Right renal cortex interstitium (tissue), 3 donors: ENCODE measurements at places on chromosomes 5 and 9. TPM values are rescaled to one million over a fixed set of nuclear protein-coding genes. Genes with fewer than 3 reads are reported as not detected.

DNA sequence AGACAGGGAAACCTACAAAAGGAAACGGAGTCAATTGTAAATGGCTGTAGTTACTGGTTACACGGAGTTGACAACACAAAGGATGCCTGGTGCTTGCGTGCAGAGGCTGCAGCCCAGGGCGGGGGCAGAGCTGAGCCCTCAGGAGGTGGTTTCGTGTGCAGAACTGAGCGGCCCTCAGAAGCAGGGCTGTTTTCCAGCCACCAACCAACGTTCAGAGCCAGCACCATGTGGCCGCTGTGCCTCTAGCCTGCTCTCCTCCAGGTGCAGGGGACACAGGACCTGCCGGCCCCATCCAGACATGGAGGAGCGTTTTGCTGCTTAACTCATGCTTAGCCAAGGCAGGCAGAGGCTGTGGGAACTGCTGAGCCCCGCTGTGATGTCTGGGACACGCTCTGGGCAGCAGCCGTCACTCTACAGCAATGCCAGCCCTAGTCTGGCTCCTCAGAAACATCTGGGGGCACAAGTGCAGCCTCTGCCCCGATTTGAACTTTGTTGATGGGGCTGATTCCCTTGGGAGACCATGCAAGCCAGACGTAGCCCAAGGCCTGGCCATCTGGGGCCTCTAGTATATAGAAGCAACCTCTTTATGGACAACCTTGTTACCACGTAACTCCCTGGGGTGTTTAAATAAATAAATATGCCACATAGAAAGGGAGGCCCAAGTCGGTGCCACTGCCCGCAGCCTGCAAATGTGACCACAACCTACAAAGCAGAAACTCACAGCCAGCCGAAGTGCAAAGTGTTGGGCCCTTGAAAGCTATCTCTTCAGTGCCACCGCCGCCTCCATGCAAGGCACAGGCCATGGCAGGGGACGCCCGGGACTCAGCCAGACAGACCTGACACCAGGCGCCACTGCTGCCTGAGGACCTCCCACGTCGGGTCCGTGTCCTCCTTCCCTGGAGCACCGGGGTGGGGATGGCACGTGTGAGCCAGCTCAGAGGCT lies 42.1 kb downstream of the NKD2 start:
- DNase-seq, result no peak

DNA sequence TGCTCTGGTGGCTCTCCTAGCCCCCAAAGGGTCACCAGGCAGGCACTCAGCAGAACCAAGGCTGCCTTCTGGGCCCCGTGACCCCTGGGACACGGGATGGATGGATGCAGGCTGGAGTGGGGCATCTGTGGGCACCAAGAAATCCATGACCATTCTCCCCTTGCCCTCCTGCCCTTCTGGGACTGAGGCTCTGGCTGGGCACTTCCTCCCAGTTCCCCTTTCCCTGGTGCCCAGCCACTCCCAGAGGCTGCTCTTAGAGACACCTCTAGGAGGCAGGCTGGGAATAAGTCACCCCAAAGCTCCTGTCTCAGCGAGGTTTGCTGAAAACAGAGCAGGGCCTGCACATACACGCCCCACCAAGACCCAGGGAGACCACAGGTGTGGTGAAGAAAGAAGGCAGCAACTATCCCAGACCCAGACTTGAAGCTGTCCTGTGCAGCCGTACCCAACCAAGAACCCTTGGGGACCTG lies 943 bp downstream of the STING1 start:
- no peak for DNase-seq

DNA sequence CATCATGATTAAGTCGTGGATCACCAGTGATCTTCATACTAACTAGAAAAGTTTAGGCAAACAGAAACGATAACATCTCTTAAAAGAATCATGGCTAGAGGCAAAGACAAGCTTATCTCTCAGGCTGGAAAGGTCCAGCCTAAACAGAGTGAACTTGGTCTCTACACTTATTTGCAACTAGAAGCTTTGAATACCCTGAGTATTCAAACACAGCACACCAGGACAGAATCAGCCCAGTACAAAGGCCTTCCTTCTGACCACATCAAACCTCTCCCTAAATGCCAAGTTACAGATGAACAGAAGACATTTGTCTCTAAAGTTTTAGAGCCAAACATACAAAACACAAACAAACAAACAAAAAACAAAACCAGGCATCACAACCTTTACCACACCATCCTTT lies 57.2 kb downstream of the ELAVL2 start:
- DNase-seq, result no peak

- no peak for DNase-seq
These were observed 267.3 kb downstream of the MLLT3 start for GRCh38 chr9:20355022-20355421.

DNA sequence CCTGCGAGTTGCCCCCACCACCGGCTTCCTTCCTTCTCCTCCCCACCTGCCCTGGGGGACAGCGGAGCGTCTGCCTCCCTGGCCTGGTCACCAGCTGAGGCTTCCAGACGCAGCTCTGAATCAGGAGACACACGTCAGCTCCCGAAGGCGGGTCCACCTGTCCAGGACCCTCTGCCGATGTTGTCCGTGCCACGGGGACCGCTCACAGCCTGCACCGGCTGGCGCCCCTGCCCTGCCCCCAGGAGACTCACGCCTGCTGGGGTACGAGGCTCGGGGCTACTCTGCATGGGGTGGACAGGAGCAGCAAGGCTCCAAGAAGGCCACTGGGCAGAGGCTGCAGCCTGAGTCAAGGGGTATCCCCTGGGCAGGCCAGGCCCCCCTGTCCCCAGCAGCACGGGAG lies 1.9 kb upstream of the CCDC187 start:
- no peak for DNase-seq

DNA sequence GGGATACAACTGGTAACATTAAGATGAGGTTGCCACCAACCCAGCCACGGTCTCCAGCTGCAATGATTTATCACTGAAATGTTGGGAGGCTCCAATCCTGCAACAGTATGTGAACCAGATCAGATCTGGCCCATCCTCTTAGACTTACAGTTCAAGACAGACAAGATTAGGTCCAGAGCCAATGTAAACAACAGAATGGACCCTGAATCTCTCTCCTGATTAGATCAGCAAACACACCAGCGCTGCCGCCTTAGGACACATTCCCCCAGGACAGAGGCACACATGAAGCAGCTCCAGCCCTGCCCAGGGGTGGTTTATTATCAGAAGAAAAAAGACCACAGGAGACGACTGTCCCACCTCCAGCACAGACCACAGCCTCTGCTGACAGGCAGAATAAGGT lies 82.1 kb downstream of the SLIT3 start:
- DNase-seq, result no peak

- DNase-seq, result no peak
These were observed 25.9 kb upstream of the SUB1 start for GRCh38 chr5:32559411-32559810.

- DNase-seq, result no peak
These were observed 275.9 kb upstream of the ZNF462 start for GRCh38 chr9:106587042-106587441.

GRCh38 chr5:26579712-26580111 lies 458.7 kb downstream of the CDH9 start:
- DNase-seq, result no peak

- DNase-seq, result no peak
These were observed 53.3 kb downstream of the FOXD1 start for GRCh38 chr5:73395256-73395655.

- no peak for DNase-seq
These were observed 114.9 kb upstream of the PRLR start for GRCh38 chr5:35345222-35345621.

DNA sequence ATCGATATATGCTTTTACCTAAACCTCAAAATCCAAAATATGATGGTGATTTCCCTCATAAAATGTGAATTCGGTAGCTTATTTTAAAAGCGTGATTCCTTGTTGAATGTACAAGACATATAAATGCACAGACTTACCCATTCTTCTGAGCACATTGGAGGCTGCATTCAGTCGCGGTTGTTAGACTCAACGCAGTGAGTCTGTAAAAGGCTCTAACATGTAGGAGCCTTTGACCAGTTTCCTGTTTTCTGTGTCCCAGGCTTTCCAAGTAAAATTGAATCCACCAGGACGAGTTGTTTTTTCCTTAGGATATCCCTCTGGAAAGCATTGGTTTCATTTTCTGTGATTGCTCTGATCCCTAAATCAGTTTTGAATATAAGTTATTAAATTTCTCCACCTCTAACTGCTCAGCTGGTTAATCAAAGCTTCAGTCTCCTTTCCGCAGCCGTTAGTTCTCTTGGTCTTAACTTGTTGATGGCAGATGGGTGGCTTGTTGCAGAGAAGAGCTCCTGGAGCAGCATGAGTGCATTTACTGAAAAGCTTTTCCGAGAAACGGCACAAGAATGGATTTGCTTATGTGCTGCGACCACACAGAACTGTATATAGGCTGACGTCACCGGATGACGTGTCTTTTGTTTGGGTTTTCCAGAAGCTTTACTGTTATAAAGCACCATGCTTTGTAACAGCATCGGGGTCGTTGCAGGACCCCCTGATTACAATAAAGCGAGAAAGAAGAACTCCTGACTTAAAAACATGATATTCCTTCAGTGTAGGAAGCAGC lies at the start of gene LRRTM2:
Gene LRRTM2 (minus strand): TSS at position 565 of the 781 bp plus-strand sequence. CDS start 424 bp downstream, at position 141.
- peak; percentile 52 for DNase-seq

DNA sequence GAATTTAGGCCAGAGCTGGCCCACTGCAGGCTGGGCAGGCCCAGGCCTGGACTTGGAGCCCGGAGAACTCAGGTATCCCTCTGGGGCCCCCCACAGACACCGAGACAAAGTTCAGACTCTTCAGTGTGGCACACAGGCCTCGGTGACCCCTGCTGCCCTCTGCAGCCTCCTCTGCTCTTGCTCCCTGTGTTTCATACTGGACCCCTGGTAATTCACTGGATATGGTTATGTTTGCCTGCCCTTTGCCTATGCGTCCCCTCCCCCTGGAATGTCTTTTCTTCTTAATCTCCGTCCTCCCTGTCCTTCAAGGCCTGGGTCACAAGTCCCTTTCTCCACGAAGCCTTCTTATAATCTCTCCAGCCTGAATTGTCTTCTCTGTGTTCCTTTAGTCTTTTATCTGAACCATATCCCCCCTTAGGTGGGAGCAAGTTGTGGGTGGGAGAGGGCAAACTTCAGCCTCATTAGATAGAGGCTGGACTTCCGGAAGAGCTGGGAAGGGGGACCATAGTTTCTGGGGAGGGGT lies 30.1 kb downstream of the GSN start:
- DNase-seq, result no peak

Gene SV2C
- 0.07 TPM for polyA plus RNA-seq

Gene PCDHGA5
- 2.4 TPM for polyA plus RNA-seq

Gene LCN1
- polyA plus RNA-seq, result not detected

Gene TMEFF1
- 5.4 TPM for polyA plus RNA-seq

Gene GMCL2
- polyA plus RNA-seq, result 0.07 TPM

Gene THBS4
- 10.7 TPM for polyA plus RNA-seq

Gene KIF24
- 5.7 TPM for polyA plus RNA-seq

Gene TERT
- 0.43 TPM for polyA plus RNA-seq

Gene PCDHGA4
- 2.2 TPM for polyA plus RNA-seq

Gene EPB41L4A
- polyA plus RNA-seq, result 23.7 TPM

Gene PCDHB11
- 4.3 TPM for polyA plus RNA-seq

Gene HNRNPAB
- 150 TPM for polyA plus RNA-seq

Gene WWC1
- polyA plus RNA-seq, result 89.7 TPM
